ENCODE measurements at places on chromosomes 11 and 22.

GRCh38 chr11:34505874-34506273, 7.7 kb downstream of the ELF5 start:
- DNase-seq: no peak

GRCh38 chr11:119189393-119189792, 4.1 kb downstream of the NHERF4 start:
- no peak for DNase-seq

GRCh38 chr11:68270196-68271022, 1.4 kb downstream of the C11orf24 start:
- no peak for DNase-seq

DNA sequence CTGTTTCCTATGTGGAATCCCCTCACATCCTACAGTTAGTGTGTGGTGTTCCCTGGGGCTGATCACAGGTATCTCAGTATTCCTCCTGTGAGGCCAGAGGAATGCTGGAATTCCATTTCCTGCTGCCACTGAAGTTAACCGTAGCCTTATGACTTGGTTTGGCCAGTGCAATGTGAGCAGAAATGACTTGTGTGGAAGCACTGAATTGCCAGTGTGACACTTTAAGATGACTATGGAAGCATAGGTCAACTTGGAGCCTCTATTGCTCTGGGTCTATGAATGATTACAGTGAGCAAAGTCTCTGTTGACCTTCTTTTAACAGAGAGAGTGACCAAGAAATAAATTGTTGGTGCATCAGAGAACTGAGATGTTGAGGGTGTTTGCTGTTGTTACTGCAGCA, 16.5 kb downstream of the TBRG1 start:
- DNase-seq: no peak

GRCh38 chr11:24623121-24623520, 126.3 kb downstream of the LUZP2 start:
- no peak for DNase-seq

DNA sequence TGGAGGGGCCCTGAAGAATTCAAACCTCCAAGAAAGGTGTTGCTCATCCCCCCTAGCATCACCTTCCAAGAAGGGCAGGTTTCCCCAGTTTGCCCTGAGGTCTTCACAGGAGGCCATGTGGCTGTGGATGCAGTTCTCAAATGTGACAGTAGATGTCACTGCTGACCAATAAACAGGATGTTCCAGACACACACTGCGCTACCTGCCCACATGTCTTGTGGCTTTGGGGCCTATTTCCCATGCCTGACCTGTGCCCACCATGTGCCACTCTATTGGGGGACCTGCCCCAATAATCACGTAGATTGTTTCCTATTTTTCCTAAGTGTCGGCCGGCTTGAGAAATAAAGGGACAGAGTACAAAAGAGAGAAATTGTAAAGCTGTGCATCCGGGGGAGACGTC, 4.5 kb downstream of the GSTT2 start:
- DNase-seq: no peak

DNA sequence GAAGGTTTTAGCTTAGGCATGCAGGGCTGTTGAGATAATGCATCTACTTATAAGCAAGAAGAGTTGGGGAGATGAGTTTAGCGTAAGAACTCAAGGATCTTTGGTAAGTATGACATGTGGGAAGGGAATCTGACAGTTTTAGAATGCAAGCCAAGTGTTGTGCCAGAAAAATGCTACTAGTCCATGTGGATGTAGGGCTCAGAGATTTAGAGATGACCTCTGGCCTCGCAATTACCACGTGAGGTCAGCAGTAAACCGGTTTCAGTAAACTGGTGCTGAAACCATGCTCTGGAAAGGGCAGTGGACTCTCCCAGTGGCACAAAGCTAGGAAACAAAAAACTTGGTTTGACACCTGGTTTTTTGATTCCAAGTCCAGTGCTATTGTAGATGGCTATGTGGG, 18.9 kb downstream of the MRPL16 start:
- DNase-seq: no peak

DNA sequence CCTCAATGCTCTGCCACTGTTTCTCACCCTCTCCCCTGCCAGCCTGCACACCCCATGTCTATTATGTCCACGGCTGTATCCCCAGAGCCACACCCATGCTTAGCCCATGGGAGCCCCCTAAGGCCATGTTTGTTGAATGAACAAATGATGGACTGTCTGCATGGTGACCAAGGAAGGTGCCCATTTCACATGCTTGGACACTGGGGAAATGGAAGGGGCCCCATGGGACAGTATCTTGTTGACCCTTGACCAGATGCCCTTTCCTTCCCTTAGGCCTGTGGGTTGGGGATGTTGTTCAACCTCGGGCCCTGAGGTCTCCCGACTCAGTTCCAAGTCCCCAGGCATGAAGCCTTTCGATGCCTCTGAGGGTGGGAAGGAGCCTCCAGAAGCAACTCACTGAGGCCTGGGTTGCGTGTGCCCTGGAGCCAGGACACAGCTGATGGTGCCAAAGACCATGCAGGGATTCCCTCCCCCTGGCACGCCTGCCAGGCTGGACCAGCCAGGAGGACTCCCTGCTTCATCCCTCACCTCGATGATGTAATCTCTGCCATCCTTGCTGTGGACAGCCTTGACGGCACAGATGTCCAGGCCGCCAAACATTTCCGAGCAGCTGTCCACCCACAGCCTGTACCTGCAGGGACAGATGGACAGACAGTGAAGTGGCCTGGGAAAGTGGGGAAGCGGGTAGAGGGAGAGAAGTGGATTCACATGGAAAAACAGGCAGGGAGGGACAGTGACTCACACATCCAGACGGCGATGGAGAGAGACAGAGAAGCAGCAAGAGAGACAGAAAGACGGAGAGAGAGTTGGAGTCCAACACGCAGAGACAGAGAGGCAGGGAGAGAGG, 58.9 kb downstream of the FBXO7 start:
- DNase-seq: no peak

- peak; percentile 20 for DNase-seq
Measured at GRCh38 chr22:43658823-43659222, 153.3 kb downstream of the EFCAB6 start.

GRCh38 chr11:133821776-133822175, 23.5 kb downstream of the SPATA19 start:
- no peak for DNase-seq

- DNase-seq: no peak
Measured at GRCh38 chr22:19761725-19762567, 1.4 kb downstream of the TBX1 start.

DNA sequence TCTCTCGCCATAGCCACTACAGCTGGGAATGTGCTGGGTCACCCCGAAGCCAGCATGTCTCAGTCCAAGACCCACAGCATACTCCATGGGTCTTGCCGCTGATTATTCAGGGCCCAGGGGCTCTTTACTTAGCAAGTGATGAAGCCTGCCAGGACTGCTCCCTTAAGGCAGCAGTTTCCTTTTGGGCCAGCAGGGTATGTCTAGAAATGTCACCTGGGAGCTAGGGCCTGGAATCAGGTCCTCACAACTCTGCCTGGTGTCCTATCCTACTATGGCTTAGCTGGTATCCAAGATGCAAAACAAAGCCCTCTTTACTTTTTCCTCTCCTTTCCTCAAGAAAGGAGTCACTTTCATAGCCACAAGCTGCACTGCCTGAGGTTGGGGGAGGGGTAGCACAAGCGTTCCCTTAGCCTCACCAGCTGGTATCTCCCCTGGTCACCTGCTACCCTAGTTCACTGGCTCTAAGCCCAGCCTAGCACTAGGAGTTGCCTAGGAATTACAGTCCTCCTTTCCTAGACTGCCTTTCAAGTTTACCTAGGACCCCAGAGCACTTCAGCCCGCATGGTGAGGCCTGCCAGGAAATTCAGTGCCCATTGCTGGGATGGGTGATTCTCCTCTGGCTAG, 22.6 kb upstream of the NCR3LG1 start:
- DNase-seq: no peak
